Endodermal cell (in vitro differentiated cells): ENCODE measurements at places on chromosomes 6 and 20.
A peak's percentile ranks its signal among the peaks of the same experiment; 100 is the strongest.

GRCh38 chr20:57587278-57587988 is 26.5 kb downstream of the PCK1 start:
- DNase-seq = no peak

GRCh38 chr6:3714768-3715167 is 36.7 kb downstream of the PXDC1 start:
- no peak for DNase-seq

- peak; percentile 83 for DNase-seq
These were observed 92.2 kb downstream of the CEP57L1 start for GRCh38 chr6:109187399-109188114.

- DNase-seq = peak; percentile 95
These were observed 1.6 kb upstream of the KIF16B start for GRCh38 chr20:16574656-16575355.

GRCh38 chr20:3080939-3081388 is 3.6 kb downstream of the AVP start:
- no peak for DNase-seq

DNA sequence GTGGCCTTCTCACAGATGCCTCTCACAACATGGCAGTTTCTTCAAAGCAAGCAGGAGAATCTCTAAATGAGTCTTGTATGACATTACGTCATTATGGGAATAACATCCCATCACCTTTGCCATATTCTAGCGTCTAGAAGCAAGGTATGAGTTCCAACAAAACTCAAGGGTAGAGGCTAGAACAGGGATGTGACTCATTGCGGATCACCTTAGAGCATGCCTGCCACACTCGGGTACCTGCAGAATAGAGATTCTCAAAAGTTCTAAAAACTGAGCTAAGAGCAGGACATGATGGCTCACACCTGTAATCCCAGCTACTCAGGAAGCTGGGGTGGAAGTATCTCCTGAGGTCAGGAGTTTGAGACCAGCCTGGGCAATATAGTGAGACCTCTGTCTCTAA is 182.8 kb downstream of the SLC16A10 start:
- no peak for DNase-seq

DNA sequence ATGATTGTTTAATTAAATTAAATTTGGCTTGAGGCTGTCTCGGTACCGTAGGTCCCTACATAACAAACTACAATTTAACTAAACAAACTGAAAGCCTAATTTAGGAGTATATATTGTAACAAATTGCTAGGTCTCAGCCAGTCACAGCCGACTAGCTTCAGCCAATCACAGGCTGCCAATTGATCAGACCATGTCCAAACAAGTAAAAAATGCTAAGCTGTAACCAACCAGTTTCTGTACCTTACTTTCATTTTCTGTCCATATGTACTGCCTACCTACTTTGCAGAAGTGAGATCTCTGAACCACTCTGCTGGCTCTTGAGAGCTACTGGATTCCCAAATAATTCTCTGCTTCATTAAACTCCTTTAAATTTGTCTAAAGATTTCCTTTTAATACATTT is 648.0 kb upstream of the GJE1 start:
- no peak for DNase-seq

- DNase-seq = peak; percentile 67
These were observed 23.2 kb downstream of the AFDN start for GRCh38 chr6:167849846-167850459.

- peak; percentile 86 for DNase-seq
These were observed 496 bp downstream of the GRM4 start for GRCh38 chr6:34145161-34146020.

DNA sequence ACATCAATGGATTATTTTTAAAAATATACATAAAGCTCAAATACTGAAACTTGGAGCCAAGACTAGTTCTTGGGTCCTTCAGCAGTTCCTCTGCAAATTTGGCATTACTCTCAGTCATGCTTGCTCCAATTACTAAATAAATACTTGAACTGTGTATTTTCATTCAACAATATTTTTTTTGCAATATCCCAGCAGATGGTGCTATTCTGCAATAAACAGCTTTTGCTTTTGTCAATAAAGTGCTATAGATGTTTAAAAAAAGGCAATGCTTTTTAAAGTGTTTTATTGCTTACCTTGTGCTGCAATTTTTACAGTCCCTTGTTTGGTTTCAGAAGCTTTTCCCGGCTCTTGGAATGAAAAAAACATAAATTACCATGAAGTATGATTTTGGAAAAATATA is 243.4 kb downstream of the TRDN start:
- no peak for DNase-seq

GRCh38 chr6:1701668-1702353 is 92.1 kb downstream of the FOXC1 start:
- DNase-seq = no peak

- no peak for DNase-seq
These were observed 130.5 kb downstream of the MYB start for GRCh38 chr6:135311446-135312200.

DNA sequence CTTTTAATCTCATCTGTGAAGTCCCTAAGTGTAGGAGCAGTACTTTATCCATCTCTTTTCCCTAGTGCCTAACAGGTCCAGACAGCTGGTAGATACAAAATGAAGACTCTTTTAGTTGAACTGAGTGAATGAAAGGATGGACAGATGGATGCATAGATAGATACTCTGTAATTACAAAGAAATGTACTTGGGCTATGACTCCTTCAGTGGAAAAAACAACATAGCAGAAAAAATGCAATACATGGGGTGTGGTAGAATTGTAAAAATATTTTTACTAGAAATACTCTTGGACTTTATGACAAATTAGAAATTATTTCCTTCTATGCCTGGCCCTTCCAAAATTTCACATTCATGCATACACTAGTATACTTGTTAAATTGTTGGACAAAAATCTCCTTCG is 29.3 kb downstream of the KCNQ5 start:
- no peak for DNase-seq

GRCh38 chr20:32404017-32404416 is 45.9 kb downstream of the ASXL1 start:
- DNase-seq = no peak

DNA sequence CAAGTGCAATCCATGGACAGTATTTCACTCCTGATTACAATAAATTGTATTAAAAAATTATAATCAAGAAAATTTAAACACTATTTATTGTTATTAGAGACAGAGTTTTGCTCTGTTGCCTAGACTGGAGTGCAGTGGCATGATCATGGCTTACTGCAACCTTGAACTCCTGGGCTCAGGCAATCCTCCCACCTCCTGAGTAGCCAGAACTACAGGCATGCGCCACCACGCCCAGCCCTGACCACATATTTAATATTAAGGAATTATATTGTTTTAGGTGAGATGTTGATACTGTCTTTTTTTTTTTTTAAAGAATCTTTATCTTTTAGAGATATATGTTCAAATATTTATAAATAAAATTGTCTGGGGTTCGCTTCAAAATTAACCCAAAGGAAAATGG is 14.6 kb downstream of the LCA5 start:
- DNase-seq = no peak

- DNase-seq = peak; percentile 96
These were observed 3.2 kb downstream of the TTBK1 start for GRCh38 chr6:43246301-43247113.

GRCh38 chr6:26187981-26188635 is 100.9 kb downstream of the HFE start:
- DNase-seq = peak; percentile 83

DNA sequence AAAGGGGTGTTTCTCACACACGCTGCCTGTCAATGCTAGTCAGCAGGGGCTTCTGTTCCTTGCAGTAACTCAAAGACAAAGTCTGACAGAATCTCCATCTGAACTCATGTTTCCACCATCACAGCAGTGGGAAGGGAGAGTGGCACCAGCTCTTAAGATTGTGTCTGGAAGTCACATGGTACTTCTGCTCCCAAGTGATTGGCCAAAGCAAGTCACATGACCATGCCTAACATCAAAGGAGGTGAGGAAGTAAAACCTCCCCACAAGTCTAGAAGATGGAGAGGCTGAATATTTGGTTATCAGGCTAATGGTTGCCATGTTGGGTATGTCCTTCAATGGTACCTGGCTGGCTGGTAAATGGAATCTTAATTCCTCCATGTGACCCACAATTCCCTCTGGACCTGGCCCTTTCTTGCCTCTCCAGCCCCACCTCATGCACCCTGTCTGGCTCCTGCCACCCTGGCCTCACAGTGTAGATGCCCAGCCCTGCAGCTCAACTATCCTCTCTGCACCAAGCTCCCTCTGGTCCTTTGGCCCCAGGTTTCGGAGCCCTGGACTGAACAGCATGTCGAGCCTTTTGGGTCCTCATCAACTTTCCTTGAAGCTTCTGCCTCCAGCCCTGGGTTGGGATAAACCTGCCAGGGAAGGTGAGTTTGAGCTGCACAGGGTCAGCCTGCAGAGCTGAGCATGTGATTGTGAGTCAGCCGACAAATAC is 51.0 kb upstream of the PMEPA1 start:
- DNase-seq = peak; percentile 22

- no peak for DNase-seq
These were observed 12.5 kb downstream of the SESN1 start for GRCh38 chr6:109082188-109082577.

GRCh38 chr6:168156742-168157265 is 77.8 kb upstream of the FRMD1 start:
- peak; percentile 31 for DNase-seq

GRCh38 chr6:90444160-90444714 is 142.6 kb downstream of the MAP3K7 start:
- DNase-seq = no peak

- DNase-seq = peak; percentile 65
These were observed 571 bp downstream of the ITCH start for GRCh38 chr20:34363465-34364222.

- no peak for DNase-seq
These were observed 39.7 kb upstream of the ATXN1 start for GRCh38 chr6:16800942-16801341.

- no peak for DNase-seq
These were observed 126.9 kb upstream of the BMP5 start for GRCh38 chr6:56002336-56002735.

GRCh38 chr6:112004201-112005012 is 49.5 kb upstream of the CCN6 start:
- no peak for DNase-seq

- no peak for DNase-seq
These were observed 10.4 kb upstream of the TRIB3 start for GRCh38 chr20:370151-370600.

GRCh38 chr20:59627298-59627697 is 23.0 kb downstream of the PHACTR3 start:
- no peak for DNase-seq

- DNase-seq = no peak
These were observed 39.8 kb upstream of the SLCO4A1 start for GRCh38 chr20:62602550-62602949.

- no peak for DNase-seq
These were observed 46.9 kb downstream of the GJA10 start for GRCh38 chr6:89941031-89941762.

DNA sequence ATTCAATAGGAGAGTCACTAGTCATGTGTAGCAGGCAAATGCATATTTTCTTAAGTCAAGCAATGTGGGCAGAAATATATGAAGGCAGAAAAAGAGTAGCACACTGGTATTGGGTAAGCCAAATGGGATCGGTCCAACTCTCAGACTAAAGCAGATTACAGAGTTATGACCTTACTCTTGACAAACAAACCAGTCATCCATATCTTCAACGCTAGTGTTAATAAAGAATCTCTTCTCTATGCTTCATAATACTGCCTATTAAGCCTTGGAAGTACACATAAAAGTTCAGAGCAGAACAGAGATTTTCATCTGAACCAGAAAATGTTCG is 320.2 kb upstream of the JARID2 start:
- no peak for DNase-seq

- DNase-seq = no peak
These were observed 7.3 kb downstream of the PEDS1 start for GRCh38 chr20:50146214-50146613.

DNA sequence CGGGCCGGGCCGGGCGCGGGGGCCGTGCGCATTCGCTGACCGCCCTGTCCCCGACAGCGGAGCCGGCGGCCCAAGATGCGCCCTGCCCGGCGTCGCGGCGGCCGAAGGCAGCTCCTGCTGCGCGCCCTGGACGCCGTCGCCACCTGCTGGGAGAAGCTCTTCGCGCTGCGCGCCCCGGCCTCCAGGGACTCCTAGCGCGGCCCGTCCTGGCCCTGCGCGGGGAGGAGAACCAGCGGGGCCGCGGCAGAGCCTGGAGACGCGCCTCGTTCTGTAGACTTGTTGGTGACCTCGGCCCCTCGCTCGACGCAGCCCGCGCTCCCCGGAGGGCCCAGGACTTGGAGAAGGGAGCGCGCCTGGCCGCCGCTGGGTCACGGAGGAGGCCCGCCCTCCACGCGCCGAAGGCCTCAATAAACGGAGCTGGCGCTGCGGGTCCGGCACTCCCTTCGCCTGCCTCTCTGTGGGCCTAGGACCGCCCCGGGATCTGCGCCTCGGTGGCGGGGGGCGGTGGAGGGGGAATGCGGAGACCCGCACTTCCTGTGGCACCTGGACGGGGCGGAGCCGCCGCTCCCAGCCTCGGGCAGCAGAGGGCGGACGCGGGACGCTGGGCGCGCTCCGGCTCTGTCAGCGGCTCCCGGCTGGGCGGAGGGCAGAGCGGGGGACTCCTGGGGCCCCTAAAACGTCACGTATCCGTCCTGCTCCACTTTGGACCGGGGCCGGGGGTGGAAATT is 2.7 kb downstream of the C20orf204 start:
- DNase-seq = peak; percentile 94

GRCh38 chr6:111269401-111269970 is 182.2 kb downstream of the SLC16A10 start:
- DNase-seq = no peak

- no peak for DNase-seq
These were observed 13.5 kb downstream of the DYNLRB1 start for GRCh38 chr20:34529742-34530141.

DNA sequence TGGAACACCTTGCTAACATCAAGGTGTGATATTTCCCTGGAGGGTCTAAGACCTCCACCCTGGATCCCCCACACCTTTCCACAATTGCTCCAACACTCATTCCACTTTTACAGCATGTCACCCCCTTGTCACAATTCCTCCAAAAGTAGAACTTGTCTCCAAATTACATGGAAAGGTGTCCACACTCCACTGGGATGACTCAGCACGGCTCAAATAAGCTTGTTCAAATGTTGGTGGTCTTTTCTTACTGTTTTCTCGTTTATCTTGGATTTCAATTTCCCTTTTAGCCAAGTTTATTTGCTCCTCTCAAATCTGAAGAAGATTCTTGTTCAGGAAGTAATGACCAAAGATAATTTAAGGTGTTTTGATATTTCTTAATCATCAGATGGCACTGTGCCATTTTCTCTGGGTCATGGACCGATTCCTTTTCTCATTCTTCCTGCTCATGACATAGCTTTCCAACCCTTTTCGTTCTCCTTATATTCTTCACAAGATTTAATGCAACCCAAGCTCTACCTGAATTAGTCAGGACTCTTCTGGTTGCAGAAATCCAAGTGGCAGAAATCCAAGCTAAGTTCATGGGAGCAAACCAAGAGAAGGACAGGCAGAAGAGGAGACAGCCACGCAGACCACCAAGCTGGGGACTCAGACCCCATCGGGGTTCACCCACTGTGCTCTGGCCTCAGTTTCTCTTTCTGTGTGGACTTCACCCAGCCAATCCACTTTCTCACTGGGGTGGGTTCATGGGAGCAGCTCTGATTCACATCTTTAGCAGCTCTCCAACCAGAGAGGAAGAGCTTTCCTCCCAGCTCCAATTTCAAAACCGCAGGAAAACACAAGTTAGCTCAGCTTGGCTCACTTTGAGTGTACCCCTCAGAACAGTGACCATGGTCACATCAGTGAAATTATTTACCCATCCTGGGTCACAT is 110.5 kb upstream of the CDYL start:
- DNase-seq = peak; percentile 4
